ENCODE measurements at places on chromosomes 7 and 10.

DNA sequence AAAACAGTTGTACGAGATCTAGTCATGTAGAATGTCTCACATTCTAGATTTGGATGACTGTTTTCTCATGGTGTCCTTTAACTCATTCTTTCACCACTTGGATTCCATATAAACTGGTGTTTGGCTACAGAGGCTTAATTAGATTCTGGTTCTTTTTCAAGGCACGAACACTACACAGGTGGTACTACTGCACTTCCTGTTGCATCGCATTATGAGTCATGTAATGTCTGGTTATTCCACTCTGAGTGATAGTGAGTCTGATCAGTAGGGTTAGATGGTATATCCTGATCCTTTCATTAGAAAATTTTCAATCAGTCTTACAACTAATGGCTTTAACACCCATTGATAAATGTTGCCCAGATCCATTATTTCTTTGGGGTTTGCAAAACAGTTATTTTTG lies 11.2 kb upstream of the AKAP9 start:
- DNase-seq: no peak

GRCh38 chr7:96021568-96021967 lies 249.2 kb downstream of the DYNC1I1 start:
- DNase-seq: no peak

GRCh38 chr10:102420181-102420713 lies 389 bp upstream of the FBXL15 start:
- DNase-seq: no peak

- no peak for DNase-seq
Measured at GRCh38 chr7:75624134-75624832, 114.5 kb downstream of the HIP1 start.

DNA sequence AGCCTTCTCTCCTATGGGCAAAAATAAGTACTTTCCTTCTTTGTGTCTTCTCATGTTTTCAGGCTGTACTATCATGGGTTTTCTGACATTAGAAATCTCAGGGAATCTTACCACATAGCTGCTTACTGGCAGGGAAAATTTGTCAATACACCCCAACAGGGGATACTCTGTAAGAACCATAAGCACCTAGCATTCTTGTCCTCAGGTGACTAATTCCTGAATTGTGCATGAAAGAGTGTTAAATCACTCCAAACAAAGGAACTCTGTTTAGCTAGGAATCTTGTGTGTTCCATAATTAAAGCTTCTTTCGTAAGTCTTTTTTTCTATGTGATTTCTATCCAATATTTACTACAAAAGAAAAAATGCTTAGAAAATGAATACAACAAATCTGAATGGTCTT lies 206.7 kb upstream of the POT1 start:
- DNase-seq: no peak

DNA sequence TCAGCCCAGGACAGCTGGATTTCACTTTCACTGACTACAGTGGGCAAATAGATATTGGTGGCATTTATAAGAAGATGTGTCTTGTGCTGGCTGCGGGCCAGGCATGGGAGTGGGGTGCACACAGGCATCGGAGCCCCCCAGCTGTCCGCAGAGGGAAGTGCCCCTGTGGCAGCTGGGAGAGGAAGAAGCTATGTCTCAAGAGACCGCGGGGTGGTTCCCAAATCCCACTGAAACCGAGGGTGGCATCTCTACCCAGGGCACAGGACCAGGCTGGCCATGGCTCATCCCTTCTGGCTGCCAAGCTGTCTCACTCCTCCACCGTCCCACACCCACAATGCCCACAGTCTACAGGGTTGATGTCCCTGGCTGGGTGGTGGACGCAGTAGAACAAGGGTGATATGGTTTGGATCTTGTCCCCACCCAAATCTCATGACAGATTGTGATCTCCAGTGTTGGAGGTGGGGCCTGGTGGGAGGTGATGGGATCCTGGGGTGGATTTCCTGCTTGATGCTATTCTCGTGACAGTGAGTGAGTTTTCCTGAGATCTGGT lies 94.8 kb downstream of the TCERG1L start:
- DNase-seq: no peak

DNA sequence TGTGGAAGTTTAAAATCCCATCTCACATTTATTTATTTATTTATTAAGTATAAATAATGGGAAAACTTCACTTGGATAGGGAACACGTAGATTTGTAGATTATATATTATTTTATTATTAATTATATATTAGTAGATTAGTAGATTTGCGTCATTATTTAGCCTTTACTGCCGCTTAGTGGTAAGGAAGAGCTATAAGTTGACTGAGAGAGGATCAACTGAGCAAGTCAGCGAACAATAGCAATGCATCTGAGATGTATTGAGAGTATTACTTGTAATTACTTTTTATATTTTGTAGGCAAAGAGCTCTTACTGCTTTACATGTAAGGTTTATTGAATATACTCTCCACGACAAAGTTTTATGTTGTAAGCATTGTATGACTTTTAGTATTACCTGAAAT lies 244.5 kb upstream of the ANKRD30A start:
- DNase-seq: no peak

- DNase-seq: no peak
Measured at GRCh38 chr10:11921800-11922392, 98.7 kb downstream of the PROSER2 start.

DNA sequence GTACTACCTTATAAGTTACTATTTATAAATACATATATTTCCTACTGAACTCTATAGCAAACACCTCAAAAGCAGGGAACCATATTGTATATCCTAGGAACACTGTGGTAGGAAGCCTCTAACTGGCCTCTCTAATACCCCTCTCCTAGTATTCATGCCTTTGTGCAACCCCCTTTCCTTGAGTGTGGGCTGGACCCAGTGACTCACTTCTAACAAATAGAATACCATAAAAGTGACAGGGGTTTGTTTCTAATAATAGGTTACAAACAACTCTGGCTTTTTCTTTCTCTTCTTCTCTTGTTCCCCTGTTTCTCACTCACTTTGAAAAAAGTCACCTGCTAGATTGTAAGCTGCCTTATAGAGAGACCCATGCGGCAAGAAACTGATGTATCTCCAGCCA lies 51.6 kb upstream of the MACC1 start:
- DNase-seq: no peak

- DNase-seq: no peak
Measured at GRCh38 chr10:3666525-3667302, 118.3 kb downstream of the KLF6 start.

DNA sequence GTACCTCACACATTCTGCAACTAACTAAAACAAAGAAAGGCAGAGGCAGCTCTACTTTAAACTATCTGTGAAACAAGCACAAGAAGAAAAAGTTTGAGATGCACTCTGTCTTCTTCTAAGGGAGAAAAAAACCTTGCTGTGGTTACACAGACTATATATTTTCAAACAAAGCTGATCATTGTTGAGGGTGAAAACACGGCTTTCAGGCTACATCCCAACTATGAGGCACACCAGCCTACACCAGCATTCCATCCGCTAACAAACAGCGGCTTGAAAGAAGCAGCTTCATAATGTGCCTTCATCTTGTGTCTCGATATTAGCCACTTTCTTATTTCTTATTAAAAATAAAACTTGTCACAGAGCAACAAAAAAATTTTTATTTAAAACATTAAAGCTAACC lies 79.1 kb downstream of the USP6NL start:
- DNase-seq: no peak

DNA sequence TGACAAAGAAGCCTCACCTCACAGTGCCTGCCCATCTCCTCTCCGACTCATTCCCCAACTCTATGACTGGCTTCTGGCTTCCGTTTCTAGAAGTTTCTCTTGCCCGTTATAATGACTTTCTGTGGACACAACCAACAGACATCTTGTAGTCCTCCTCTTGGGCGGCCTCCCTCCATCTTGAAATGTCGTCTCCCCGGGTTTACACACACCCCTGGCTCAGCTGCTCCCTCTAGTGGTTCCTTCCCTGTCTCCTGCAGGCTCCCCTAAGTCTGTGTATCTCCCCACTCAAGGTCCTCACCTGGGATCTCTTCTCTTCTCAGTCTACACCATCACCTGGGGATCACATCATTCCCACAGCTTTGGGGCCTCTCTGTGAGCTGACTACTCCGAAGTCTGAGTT lies 123.4 kb upstream of the NEBL start:
- peak; percentile 67 for DNase-seq

GRCh38 chr10:90845726-90846125 lies 12.1 kb downstream of the HTR7 start:
- no peak for DNase-seq

GRCh38 chr10:124315591-124316270 lies 103.0 kb downstream of the OAT start:
- DNase-seq: no peak

DNA sequence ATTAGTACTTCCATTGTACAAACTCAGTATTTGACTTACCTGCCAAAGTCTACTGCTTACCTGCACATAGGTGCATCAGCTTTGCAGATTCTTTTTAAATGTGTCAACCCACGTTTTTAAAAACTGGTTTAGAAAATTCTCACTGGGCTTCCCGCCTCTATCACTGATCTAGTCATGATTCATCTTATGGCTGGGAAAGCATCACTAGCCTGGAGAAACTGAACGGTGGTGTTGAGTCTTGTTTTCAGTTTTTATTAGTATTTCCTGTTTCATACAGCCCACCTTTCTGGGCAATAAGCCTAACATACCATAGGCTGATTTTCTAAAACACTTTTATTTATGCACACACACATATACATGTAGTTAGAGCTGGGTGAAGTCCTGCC lies 19.7 kb downstream of the DOCK1 start:
- DNase-seq: no peak

DNA sequence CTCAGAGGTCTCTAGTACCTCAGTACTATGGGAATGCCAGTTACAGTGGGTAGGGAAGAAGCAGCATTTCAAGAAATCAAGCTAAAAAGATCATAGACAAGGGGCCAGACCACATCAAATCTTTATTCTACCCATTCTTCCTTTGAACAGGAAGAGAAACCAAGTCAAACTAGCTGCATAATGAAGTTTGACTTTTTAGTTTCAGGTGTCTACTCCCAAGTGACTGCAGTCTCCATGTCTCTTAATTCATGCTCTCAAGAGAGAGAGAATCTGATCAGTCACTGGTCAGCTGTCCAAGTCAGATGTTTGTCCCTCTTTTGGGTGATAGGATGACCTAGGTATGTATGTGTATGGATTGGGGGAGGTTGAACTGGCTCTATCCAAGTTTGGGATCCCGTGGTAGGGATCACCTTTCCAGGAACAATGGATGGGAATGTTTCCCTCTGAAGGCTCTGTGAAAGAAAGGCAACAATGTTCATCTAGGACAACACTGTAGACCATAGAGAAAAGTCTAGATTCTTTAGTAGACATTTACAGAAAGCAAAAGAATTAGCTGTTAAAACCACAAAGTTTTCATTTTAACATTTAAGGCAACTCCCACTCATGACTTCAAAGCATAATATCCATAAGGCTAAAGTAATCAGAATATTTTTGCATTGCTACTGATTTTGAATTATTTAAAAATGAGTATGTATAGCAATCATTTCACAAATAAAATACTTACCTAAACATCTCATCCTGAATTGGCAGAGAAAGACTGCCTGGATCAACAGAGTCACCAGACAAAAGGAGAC lies 30.1 kb upstream of the PRTFDC1 start:
- DNase-seq: no peak

- DNase-seq: no peak
Measured at GRCh38 chr10:60258429-60258797, 131.3 kb downstream of the ANK3 start.

- DNase-seq: no peak
Measured at GRCh38 chr7:128918016-128918665, 7.6 kb upstream of the KCP start.

GRCh38 chr7:1922870-1923236 lies 252.8 kb downstream of the ELFN1 start:
- no peak for DNase-seq

- peak; percentile 43 for DNase-seq
Measured at GRCh38 chr10:110805292-110805691, 66.4 kb upstream of the PDCD4 start.

GRCh38 chr7:142795339-142795863 lies 24.6 kb downstream of the PRSS2 start:
- DNase-seq: no peak

DNA sequence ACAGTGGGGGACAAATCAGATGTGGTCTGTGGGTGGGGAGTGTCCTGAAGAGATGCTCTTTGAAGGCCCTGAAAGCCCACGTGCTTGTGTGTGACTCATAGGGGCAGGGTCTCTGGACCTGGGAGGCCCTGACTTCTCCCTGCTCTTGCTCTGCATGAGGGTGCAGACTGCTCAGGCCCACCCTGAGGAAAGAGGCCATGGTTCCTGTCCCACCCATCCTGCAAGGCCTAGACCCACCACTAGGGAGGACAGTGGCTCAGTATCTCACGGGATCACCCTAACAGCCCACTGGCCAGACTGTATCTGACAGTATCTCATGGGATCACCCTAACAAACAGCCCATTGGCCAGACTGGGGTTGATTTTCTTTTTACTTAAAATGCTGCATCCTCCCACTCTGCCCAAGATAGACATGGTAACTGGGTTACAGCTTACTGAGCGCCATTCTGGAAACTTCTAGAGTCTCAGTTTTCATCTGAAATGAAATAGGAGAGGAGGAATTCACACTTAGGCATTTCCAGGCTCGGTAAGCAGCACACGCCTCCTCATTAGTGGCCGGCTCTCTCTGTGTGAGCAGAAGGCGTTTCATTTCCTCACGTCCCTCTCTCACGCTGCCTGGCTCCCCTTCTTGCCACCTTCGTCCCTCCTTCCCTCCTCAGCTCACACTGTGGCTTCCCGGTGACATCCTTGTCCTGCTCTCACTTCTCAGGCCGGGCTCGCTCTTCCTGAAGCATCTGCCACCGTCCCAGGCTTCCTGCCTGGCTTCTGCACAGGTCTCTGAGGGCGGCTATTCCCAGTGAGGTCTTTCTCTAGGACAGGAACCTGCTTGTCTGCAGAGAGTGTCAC lies 242.6 kb downstream of the GLRX3 start:
- DNase-seq: no peak

GRCh38 chr10:87054373-87055295 lies 34.5 kb downstream of the FAM25A start:
- no peak for DNase-seq

DNA sequence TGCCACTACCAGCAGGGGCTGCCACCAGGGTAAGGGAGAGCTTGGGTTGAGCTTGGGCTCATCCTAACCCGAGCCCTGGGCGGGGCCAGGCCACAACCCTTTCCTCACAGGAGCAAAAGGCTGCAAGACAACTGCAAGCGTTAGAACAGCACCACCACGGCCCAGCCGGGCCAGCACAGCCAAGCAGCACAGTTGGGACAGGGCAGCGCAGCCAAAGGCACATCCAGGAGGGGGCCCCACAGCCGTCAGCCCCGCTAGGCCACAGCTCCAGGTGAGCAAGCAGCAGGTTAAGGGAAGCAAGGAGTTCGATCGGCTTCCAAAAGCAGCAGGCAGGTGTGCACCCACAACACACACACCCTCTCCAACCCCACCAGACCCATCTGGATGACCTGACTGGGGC lies 7.0 kb upstream of the NDST2 start:
- DNase-seq: no peak
